Stimulated activated CD4-positive, alpha-beta T cell treated with anti-CD3 and anti-CD28 coated beads, Interleukin-2, amount 100 ng/mL, for 48 hours (primary cell): ENCODE measurements at places on chromosomes 3 and 15.

GRCh38 chr3:66795365-66795764, 202.7 kb upstream of the KBTBD8 start:
- DNase-seq: no peak

DNA sequence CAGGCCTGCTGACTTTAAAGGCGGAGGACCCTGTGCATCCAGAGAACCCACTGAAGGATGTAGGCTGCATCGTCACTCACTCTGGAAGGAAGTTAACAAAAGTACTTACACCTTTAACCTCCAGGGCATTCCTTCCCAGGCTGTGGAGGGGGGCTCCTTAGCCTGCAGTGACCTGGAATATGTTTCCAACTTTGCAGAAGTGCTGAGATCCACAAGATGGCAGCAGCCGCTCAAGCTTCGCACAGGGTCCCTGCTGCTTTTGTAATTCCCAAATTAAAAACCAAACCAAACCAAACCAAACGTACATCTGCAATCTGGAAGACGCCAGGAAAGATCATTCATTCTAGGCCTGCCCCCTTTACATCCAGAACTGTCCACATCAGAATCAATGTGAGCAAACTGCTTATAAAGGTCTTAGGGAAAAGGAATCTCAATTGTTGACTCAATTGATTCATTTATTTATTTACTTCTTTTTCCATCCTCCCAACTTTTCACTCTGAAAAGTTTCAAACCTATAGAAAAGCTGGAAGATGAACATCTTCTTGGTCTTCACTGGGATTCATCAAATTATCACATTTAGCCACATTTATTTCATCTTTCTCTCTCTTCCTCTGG, 70.5 kb upstream of the KLHL25 start:
- DNase-seq: no peak

GRCh38 chr3:127399154-127399553, 111.3 kb upstream of the PRR20G start:
- no peak for DNase-seq

GRCh38 chr3:101836652-101837598, 12.4 kb upstream of the NFKBIZ start:
- no peak for DNase-seq
